Right hindlimb (tissue), 1 donor: ENCODE measurements at places on chromosomes 2 and 18.

- no peak for DNase-seq
Observed at GRCh38 chr2:10527585-10527984, 79.5 kb upstream of the ODC1 start.

GRCh38 chr2:15731213-15731888 is 139.7 kb downstream of the DDX1 start:
- DNase-seq = no peak

DNA sequence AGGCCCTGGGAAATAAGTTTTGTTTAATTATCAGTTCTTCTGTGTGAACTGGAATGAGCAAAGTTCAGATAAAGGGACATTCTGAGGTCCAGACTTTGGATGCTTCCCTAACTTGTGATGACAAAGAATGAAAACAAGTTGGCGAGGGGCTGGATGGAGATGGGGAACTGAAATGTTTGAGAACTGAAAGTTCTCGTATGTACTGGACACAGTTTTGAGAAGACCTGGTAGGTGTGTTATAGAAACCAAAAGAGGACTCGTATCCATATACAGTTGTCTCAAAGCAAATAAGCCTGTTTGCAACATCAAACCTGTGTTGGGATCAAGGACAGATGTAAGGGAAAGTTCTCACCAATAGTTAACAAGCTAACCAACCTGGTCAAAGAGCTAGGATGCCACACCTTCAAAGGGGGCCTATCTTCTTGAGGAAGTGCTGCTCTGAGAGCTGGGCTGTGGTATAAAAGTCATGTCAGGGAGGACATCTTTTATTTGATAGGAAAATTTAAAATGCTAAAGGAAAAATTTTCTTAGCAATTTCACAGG is at the start of gene UPP2:
Gene UPP2 (plus strand): TSS at position 493 of the 543 bp plus-strand sequence. CDS start 188 bp downstream, outside the sequence.
- no peak for DNase-seq

DNA sequence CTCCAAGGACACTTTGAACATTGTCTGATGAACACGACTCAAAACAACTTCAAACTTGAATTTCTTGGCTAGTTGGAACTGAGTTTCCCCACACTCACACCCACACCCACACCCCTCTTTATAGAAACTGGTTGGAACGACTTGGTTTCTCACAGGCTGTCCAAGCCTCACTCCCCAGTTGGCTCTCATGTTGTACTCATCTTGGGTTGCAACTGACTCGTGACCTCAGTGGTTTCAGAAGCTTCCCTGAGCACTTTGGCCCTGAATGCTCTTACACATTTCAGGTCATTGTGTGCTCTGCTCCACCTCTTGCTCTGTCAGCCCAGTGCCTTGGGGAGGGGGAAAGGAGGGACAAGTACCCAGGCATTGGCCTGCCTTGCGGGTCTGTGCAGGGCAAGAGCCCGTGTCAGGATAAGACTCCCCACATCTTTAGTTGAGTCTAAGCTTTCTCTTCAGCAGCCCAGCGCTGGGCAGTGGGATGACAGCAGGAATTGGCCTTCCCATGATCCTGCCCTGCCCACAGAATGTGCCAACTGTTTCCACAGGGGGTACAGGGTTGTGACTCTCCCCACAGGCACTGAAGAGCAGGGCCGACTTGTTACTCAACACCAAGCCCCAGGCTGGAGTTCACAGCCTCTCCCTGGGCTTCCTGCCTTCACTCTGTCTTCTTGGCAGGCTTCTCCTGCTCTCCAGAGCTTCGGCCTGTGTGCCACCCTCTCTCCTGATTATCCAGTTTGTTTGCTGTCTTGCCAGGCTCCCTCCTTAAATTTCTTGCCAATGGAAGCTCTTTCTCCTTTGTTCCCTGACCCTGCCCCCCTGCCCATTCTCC is 104.6 kb downstream of the RTN4 start:
- DNase-seq = peak; percentile 44

DNA sequence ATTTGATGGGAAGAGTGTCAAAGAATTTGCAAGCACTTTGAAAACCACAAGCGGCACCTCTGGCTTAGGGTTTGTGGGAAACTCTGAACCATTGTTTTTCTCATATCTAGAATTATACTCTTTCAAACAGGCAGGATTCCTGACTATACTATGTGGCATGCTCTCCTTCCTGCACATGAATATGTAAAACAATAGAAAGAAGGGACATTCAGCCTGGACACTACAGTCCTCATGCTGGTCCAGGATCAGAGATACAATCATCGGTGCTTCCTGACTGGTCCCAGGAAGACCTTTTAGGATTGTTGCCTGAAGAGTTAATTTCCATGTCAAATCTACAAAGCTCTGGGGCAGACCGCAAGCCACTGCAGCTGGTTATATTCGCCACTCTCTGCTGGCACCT is 55.7 kb upstream of the RASGRP3 start:
- DNase-seq = no peak

- DNase-seq = no peak
Observed at GRCh38 chr18:68676913-68677312, 38.0 kb downstream of the TMX3 start.

DNA sequence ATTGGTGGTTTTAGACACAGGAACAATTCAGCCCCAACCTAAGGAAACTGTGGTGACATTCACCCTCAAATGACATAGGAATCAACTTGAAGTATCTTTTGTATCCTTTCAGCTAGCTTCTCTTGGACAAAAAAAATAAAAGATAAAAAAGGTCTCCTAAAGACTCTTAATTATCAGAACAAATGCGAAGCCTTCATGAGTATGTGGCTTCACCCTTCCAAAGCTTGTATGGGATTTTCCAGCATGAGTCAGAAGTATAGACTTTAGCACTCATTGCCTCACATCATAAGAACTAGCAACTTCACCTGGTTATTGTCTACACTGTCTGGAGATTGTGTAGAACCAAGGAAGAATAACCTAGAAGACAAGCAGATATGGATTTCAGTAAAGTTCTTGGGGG is 135.4 kb downstream of the LAMA3 start:
- no peak for DNase-seq

GRCh38 chr2:108570416-108570815 is 36.1 kb downstream of the LIMS1 start:
- DNase-seq = no peak

DNA sequence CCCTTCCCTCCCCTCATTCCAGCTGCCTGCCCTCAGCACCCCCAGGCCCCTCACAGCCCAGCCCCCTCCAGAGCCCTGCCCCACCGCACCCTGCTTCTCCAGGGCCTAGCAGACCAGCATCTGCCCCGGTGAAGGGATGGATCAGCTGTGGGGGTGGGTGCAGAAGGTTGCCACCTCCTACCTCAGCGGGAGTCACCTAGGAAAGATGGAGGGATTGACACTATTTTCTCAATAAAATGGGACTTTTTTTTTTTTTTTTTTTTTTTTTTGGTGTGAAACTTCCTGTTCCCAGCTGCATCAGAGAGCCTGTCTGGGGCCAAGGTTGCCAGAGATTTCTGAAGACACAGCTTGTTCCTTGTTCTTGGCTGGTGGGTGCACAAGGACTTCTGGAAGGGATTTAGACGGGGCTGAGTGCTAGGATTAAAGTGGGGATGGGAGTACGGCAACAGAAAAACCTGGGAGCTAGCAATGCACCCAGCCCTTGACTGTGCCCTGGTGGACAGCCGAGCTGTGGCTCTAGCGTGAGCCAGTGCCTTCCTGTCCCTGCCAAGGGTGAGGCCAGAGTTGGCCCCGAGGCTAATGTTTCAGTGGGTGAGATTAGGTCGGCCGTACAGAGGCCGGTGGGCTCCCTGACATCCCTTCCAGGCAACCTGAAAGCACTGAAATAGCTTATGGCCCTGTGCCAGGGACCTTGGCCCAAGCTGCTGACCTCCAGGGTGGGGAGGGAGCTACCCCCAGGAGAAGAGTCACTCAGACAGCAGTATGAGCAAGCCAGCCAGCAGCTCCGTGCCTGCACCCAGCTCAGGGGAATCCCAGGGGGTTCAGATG is 4.6 kb downstream of the B3GNT7 start:
- DNase-seq = peak; percentile 26

GRCh38 chr2:152743002-152743401 is 24.6 kb downstream of the ARL6IP6 start:
- no peak for DNase-seq

DNA sequence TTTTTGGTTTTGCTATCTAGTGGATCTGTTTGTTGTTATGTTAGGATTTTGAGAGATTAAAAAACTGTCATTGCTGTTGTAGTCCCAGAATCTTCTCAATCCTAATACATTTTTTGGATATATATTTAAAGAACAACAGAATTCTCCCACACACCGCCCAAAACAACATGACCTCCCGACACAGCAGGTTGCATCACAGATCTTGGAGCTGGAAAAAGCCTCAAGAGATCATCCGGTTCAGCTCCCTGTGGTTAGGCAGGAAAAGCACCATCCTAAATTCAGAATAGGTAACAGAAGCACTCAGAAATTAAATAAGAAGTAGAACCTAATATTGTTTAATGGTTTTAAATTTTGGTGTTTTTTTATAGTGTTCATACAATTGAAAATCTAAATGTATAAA is 251.4 kb upstream of the STON1 start:
- DNase-seq = no peak

- DNase-seq = peak; percentile 87
Observed at GRCh38 chr18:394987-395362, 105.5 kb downstream of the COLEC12 start.

DNA sequence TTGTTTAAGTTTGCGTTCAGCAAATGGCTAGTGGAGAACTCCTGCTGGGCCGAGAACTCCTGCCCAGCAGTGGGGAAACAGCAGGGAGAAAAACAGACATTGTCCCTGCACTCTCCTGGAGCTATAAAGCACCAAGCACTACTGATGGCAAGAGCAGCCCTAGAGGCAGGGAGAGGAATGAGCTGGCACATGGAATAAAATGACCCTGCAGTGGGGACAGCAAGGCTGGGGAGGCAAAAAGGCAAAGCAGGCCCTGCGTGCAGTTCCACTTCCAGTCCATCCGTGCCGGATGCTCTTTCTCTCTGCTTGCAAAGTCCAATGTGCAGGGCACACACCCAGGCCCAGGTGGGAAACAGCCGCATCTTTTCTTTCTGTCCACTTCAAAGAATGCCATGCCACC is 415.5 kb downstream of the LRATD1 start:
- no peak for DNase-seq

DNA sequence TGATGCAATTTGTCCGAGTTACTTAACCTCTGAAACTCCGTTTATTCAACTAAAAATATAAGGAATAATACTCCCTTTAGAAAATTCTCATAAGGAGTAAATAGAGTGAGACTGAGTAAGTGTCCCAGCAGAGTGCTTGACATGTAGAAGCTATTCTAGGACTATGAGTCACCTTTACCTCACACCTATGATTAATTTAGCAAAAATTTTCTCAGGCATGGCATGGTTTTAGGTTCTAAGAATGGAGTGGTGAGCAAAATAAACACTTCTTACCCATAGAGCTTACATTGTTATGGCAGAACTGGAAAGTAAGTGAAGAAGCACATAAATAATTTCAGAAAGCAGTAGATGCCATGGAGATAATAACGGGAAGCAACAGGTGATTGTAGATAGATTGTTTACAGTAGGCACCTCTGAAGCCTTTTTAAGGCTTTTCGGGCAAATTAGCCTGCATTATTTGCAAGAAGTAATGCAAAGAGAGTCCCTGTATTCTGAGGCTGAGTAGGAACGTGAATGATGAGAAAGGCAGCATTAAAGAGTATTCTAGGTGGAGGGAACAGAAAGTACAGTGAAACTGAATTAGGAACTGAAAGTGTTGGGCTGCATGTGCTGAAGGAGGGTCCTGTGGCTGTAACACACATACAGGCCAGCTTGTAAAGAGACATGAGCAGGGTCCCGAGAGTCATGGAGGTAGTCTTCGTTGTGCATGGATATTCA is 209.2 kb downstream of the ZNF407 start:
- DNase-seq = no peak

DNA sequence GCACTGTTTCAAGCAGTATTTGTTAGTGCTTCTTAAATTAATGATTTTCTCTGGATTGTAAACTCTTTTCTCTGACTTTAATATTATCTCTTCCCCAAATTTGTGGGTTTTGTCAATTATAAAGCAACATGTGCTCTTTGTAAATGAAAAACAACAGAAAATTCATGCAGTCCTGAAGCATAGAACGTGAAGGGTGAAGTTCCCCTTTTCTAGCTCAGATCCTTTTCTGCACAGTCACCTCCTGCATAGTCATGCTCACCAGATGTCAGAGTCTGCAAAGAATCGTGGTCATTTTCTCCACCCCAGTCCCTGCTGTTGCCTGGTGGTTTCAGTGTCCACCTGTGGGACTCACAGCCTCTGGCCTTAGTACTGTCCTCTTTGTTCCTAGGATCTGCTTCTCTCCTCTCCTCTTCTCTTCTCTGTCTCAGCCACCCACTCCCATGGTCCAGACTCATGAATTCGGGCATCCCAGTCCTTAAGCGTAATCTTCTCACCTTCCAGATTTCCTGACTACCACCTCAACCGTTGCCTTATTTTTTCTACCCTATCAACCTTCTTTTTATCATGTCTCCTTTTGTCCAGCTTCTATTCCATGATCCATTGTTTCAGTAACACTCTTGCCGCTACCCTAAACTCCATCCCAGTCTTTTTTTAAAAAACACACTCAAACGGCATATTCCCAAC is 229.1 kb downstream of the RTP5 start:
- no peak for DNase-seq

DNA sequence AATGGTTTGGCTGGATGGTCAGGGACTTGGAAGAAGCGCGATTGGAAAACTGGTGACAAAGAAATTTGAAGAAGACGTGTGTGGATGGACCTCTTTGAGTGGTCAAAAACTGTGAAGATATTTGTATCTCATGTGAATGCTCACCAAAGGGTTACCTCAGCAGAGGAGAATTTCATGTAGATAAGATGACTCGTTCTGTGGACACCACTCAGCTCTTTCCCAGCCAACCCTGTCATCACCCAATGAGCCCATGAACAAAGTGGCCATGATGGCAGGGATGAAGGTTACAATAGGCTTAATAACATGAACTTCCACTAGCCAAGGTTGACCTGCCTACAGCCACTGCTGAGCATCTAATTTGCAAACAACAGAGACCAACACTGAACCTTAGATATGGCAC is 248.3 kb downstream of the KCNE4 start:
- DNase-seq = no peak

DNA sequence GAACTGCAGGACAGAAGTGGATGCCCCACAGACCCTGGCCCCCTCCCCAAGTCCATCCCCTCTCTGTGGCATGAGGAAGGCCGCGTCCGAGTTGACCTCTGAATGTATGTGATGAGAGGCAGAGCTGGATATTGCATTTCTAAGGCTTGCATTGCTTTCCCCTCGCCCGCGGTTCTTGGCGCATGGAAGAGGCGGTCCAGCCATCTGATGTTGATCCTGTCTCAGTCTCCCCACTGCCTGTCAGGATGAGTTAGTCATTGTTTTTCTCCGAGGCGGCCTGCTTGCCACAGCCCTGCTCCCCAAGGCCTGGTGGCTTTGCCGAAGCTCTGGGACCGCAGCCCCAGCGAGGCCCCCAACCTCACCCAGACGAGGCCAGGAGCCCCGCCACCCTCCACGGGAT is 88.6 kb downstream of the SMAD7 start:
- no peak for DNase-seq

GRCh38 chr18:48613589-48614404 is 75.0 kb downstream of the CTIF start:
- DNase-seq = peak; percentile 68
